ENCODE measurements at places on chromosomes 5 and 9.

DNA sequence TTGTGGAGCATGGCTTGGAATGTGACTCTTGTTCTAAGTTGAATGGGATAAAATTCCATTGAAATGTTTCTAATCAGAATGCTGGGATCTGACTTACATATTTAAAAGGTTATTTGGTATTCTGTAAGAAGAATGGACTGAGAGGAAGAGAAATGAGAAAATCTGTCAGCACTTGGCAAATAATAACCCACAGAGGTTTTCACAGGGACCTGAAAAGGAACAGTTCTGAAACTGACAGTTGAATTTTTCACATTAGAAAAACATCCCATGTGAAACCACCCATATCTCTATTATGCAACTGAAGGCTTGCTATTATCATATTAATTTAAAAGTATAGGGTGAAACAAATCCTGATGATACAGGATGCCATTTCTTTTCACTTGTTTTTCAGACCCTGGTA, 302.7 kb downstream of the EPB41L4A start:
- no peak for DNase-seq

DNA sequence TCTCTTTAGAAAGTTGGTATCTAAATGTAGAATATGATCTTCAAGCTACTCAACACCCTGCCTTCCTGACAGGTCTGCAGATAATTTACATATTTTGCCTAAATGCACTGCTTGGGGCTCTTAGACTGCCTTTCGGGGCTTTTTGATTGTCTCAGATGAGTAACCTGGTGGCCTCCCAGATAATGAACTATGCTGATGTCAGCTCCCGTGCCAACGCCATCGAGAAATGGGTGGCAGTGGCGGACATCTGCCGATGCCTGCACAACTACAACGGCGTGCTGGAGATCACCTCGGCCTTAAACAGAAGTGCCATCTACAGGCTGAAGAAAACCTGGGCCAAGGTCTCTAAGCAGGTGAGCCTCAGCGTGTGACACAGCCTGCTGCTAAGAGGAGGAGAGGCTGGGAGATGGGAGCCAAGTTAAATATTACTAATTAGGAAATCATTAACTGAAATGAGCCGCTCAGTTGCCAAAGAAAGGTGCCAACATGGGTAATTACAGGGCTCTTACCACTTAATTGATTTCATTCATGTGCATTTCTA, 20.8 kb upstream of the CKMT2 start:
- no peak for DNase-seq

DNA sequence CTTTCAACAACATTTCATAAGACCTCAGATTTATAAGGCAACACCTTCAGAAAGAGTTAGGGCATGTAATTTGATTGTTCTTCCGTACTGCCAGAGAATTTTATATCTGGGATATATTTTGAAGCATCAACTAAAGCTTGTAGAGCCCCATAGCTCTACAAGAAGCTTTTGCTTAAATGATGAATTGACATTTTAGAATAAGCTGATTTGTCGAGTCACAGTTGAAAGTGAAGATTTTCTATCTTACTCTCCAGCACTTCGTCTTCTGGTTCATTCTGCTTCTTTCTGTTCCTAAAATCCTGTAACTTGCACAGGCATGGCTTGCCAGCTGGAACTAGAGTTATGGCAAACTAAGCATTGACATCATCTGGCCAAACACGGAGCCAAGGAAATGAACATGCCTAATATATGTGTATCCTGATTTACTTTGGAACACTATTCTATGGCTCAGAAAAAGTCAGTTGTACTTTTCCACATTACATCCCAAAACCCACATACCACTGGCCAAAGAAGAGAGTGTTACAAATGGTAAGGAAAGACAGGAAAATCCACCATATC, 68.6 kb upstream of the MAST4 start:
- no peak for DNase-seq

GRCh38 chr9:89405826-89406225, 87.5 kb downstream of the SECISBP2 start:
- DNase-seq: peak; percentile 69

GRCh38 chr5:113682497-113683136, 169.1 kb downstream of the YTHDC2 start:
- DNase-seq: no peak

DNA sequence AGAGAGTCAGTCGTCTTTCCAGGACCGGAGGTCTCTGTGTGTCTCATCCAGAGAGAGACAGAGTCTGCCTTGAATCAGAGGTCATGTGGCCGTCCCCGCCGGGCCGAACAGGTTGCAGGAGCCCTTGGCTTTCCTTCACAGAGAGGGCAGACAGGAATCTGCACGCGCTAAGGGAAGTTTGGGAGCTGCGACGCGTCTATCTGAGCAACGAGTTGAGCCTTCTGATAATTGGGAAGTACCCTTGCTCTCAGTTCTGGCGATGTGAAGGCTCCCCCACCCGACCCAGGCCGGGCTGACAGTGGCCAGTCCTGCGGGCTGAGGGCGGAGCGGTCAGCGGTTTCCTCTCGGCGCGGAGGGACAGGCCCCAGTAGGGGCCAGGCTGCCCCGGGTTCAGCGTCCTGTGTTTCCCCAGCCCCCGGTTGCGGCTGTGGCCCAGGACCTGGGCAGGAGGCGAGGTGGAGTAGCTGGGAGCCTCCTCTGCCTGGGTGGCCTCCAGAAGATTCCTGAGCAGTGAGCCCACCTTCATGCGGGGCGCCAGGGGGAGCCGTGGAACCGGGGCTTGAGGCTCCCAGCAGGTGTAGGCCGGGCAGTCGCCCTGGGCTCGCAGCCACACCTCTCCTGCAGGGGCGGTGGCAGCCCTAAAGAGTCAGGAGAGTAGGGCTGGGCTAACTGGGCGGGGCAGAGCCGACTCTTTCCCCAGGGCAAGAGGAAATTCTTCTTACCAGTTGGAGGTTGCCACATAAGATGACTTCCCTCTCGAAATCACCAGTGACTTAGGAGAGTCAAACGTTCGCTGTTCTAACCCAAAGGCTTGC, 13.9 kb downstream of the NR2F1 start:
- DNase-seq: peak; percentile 57
